Naive thymus-derived CD4-positive, alpha-beta T cell (primary cell): ENCODE measurements at places on chromosomes 16 and 17. TPM values are rescaled to one million over a fixed set of nuclear protein-coding genes. Genes with fewer than 3 reads are reported as not detected.
A peak's percentile ranks its signal among the peaks of the same experiment; 100 is the strongest.

The FOXL1 gene
- polyA plus RNA-seq, result not detected

The MYH13 gene
- not detected for polyA plus RNA-seq

DNA sequence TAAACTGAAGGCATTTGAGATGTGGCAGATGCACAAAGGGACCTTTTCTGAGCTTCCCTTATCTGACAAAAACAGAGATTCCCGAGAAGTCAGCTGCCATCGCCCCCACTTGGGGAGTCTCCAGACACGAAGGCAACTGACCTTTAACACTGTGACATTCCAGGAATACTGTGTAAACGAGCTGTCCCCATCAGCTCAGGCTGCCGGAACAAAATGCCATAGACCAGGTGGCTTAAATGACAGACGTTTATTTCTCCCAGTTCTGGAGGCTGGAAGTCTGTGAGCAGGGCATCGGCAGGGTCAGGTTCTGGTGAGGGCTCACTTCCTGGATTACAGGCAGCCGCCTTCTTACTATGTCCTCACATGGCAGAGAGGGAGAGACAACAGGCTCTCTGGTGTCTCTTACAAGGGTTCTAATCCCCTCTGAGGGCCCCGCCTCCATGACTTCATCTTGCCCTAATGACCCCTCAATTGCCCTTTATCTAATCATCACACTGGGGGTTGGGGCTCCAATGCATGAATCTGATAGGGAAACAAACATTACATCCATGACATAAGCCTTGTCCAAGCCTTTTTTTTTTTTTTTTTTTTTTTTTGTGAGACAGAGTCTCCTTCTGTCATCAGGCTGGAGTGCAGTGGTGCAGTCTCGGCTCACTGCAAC is 178.5 kb upstream of the RPL38 start:
- no peak for DNase-seq
- H3K27ac ChIP-seq, result no peak overlapping the region
- H3K4me3 ChIP-seq, result no peak overlapping the region
- no peaks in the 10 kb centered on the region for H3K4me1 ChIP-seq

DNA sequence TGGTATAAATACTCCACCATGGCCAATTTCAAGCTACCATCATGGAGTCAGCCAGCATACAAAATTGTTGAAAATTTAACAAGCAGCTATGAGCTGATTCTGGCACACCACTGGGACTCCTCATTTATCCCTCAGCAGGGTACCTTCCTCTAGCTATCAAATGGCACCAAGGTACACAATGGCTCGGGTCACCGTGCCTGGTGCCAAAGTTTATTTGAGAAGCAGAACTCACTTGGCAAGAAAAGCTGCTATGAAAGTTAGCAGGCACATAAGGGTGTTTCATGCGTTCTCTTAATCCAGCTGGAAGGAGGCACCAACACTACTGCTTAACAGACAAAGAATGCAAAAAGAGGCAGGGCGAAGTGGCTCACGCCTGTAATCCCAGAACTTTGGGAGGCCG is 51.6 kb downstream of the IKZF3 start:
- no peaks in the 10 kb centered on the region for H3K36me3 ChIP-seq
- H3K27me3 ChIP-seq, result no peaks in the 10 kb centered on the region
- peaks cover 31% of the 10 kb centered on the region for H3K4me1 ChIP-seq
- peak overlapping the region; percentile 40 for H3K27ac ChIP-seq
- no peak for DNase-seq

The NPTX1 gene
- not detected for polyA plus RNA-seq

GRCh38 chr16:78098595-78099270 is 721 bp upstream of the WWOX start:
- no peaks in the 10 kb centered on the region for H3K27me3 ChIP-seq
- H3K36me3 ChIP-seq, result peaks cover 4% of the 10 kb centered on the region
- peaks cover 11% of the 10 kb centered on the region for H3K4me1 ChIP-seq
- no peak for DNase-seq
- peak overlapping the region; percentile 99 for H3K4me3 ChIP-seq

The ABCC12 gene
- polyA plus RNA-seq, result not detected

- H3K27me3 ChIP-seq, result no peaks in the 10 kb centered on the region
- no peak for DNase-seq
- H3K36me3 ChIP-seq, result no peaks in the 10 kb centered on the region
- no peak overlapping the region for H3K27ac ChIP-seq
Observed at GRCh38 chr16:83878838-83879237, 20.1 kb upstream of the MLYCD start.

- H3K27ac ChIP-seq, result no peak overlapping the region
- no peaks in the 10 kb centered on the region for H3K4me1 ChIP-seq
- no peaks in the 10 kb centered on the region for H3K36me3 ChIP-seq
- H3K4me3 ChIP-seq, result no peak overlapping the region
Observed at GRCh38 chr16:11833951-11834695, 17.2 kb downstream of the RSL1D1 start.

The NEUROD2 gene
- polyA plus RNA-seq, result not detected

The EVPLL gene
- polyA plus RNA-seq, result 0.46 TPM
